ENCODE measurements at places on chromosomes 3 and 15.

- no peaks in the 10 kb centered on the region for H3K27me3 ChIP-seq
- no peak overlapping the region for H3K4me3 ChIP-seq
- H3K4me1 ChIP-seq, result peaks cover 14% of the 10 kb centered on the region
Observed at GRCh38 chr3:126758026-126758425, 54.0 kb downstream of the CHCHD6 start.

DNA sequence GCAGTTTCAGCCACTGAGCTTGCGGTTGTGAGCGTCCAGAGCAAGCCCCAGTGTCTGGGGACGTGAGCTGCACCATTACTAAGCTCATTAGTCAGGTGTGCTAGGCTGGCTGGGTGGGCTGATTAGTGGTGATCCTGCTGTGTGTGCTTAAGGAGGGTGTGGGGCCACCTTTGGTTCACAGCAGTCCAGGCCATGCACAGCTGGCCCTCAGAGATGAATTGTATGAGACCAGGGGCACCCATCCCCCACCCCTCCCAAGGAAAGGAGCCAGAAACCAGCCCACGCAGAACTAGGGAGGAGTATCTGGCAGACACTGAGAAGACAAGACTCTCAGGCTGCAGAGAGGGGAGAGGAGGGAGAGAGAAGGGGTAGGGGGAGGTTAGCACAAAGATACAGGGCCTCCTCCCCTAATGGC lies 3.8 kb downstream of the TYRO3 start:
- no peak for DNase-seq
- H3K4me3 ChIP-seq, result no peak overlapping the region
- no peaks in the 10 kb centered on the region for H3K36me3 ChIP-seq
- no peaks in the 10 kb centered on the region for H3K27me3 ChIP-seq
- no peak overlapping the region for H3K27ac ChIP-seq

DNA sequence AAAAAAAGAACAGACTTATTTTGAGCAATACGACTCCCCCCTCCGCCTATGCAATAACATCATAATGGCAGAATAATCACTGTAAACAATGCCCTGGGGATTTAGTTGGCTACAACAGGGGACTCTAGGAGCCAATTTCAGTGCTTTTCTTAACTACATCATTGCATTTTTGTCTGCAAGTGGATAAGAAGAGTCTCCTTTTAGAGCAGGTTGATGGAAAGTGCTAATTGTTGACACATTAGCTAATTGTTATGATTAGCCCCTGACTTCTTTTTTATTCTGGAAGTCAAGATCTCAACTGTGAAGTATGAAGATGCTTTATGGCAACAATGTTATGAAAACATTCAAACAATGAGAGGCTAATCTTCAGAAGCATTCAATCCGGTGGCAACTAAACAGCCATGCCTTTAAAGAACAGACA lies 121.2 kb downstream of the MECOM start:
- H3K4me3 ChIP-seq, result no peak overlapping the region
- peaks cover 1% of the 10 kb centered on the region for H3K36me3 ChIP-seq
- H3K27ac ChIP-seq, result no peak overlapping the region
- peaks cover 18% of the 10 kb centered on the region for H3K4me1 ChIP-seq
- no peaks in the 10 kb centered on the region for H3K27me3 ChIP-seq

DNA sequence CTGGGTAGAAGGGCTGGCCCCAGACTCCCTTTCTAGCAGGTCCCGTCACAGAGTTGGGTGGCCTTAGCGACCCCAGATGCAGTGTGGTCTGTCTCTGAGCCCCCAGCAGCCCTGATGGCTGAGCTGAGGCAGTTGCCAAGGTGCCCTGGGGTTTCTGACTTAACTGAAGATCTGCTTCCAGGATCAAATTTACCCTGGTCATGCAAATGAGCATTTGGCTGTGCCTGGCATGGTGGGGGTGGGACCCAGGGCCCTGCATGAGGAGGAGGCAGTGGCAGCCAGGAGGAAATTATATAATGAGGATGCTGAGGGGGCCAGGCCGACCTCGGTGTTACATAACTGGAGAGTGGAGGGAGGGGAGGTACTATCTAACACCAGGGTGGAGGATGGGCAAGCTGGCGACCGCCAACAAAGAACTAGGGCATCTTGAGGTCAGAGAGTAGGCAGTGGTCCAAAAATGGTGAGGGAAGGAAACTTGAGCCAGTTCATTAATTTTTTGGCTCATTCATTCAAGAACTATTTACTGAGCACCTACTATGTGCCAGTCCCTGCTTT lies 16.4 kb downstream of the PLEKHO2 start:
- H3K4me1 ChIP-seq, result peaks cover 55% of the 10 kb centered on the region
- no peak for DNase-seq
- H3K4me3 ChIP-seq, result no peak overlapping the region
- peaks cover 10% of the 10 kb centered on the region for H3K36me3 ChIP-seq

GRCh38 chr3:44680921-44681455 lies 31.5 kb upstream of the ZNF502 start:
- H3K4me3 ChIP-seq, result no peak overlapping the region
- H3K27ac ChIP-seq, result no peak overlapping the region
- peaks cover 23% of the 10 kb centered on the region for H3K36me3 ChIP-seq
- H3K27me3 ChIP-seq, result no peaks in the 10 kb centered on the region
- DNase-seq, result no peak

DNA sequence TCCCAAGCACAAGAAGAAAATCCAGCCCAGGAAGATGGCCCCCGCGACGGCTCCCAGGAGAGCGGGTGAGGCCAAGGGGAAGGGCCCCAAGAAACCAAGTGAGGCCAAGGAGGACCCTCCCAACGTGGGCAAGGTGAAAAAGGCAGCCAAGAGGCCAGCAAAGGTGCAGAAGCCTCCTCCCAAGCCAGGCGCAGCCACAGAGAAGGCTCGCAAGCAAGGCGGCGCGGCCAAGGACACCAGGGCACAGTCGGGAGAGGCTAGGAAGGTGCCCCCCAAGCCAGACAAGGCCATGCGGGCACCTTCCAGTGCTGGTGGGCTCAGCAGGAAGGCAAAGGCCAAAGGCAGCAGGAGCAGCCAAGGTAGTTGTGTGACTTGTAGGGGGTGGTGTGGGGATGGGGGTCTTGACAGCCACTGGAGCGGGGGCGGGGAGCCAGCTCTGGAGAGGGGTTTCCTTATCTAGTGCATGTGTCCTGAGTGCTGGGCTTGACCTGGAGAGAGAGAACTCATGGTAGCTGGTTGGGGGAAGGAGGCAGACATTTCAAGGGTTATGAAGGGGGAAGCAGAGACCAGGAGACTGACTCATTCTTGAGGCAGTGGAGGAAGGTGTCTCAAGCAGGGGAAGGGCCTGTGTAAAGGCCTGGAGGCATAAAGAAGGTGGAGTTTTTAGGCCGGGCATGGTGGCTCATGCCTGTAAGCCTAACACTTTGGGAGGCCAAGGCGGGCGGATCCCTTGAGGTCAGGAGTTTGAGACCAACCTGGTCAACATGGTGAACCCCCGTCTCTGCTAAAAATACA lies 6.2 kb downstream of the H1-8 start:
- H3K4me3 ChIP-seq, result no peak overlapping the region
- H3K4me1 ChIP-seq, result peaks cover 31% of the 10 kb centered on the region
- H3K36me3 ChIP-seq, result peaks cover 3% of the 10 kb centered on the region
- H3K27me3 ChIP-seq, result no peaks in the 10 kb centered on the region
- peak overlapping the region; percentile 69 for H3K27ac ChIP-seq

DNA sequence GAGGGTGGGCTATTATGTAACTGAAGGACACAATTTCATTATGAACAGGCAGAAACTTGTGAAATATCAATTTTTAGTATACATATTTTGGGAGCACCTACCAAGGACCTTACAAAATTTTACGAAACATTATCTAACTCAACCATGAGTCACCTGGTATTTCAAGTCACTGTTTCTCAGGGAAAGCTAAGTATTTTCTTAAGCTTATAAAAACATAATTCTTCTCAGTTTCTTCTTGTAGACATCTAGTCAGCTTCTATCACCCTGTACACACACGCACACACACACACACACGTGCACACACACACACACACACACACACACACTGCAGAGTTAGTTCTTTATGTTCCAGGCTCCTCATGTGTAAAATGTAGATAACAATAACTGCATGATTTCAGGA lies 658.3 kb downstream of the TUSC7 start:
- DNase-seq, result no peak
- no peaks in the 10 kb centered on the region for H3K36me3 ChIP-seq
- H3K4me1 ChIP-seq, result peaks cover 9% of the 10 kb centered on the region
- H3K27me3 ChIP-seq, result peaks cover 4% of the 10 kb centered on the region

DNA sequence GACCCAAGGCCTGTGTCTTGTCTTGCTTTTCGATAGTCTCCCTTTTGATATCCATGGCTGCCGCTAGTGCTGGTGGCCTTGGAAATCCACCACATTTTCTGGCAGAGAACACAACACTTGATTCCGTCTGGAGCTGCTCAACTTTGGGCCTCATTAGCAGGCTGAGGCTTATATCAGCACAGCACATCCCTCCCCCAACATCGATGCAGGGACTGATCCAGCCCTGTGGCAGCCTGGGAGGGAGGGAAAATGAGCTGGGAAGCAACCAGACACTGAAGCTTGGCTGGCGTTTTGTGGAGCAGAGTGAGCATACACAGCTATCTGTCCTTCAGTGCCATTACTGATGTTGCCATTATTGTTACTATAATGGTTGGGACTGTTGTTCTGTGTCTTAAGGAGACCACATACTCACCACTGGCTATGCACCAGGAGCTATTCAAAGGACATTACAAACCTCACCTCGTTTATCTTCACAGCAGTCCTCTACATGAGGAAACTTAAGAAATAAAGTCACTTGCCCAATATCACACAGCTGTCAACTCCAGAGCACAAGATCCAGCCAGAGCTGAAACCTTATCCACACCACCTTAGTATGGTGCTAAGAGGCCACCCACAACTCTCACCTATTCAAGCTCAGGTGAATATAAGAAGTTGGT lies 102.9 kb downstream of the SUCLG2 start:
- peaks cover 2% of the 10 kb centered on the region for H3K36me3 ChIP-seq
- H3K4me3 ChIP-seq, result no peak overlapping the region
- H3K4me1 ChIP-seq, result no peaks in the 10 kb centered on the region

DNA sequence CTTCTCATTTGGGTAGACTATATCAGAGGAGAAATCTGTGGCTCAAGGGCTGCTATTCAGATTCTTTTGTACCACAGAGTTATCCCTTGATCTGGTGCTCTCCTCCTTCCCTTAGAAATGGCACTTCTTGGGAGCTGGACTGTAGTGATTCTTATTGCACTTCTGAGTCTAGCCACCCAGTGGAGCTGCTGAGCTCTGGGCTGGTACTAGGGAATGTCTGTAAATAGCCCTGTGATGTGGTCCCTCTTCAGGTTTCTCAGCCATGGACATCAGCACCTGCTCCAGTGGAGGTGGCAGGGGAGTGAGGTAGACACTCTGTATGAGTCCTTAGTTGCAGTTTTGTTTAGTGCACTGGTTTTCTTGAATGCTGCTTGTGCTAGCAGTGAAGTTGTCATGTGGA lies 1292.6 kb downstream of the SI start:
- no peak overlapping the region for H3K4me3 ChIP-seq
- H3K27me3 ChIP-seq, result peaks cover 9% of the 10 kb centered on the region
- H3K27ac ChIP-seq, result no peak overlapping the region
- no peaks in the 10 kb centered on the region for H3K4me1 ChIP-seq
- H3K36me3 ChIP-seq, result peaks cover 2% of the 10 kb centered on the region

- peaks cover 39% of the 10 kb centered on the region for H3K36me3 ChIP-seq
- H3K27me3 ChIP-seq, result no peaks in the 10 kb centered on the region
- H3K4me1 ChIP-seq, result peaks cover 3% of the 10 kb centered on the region
- DNase-seq, result no peak
- H3K4me3 ChIP-seq, result no peak overlapping the region
- H3K27ac ChIP-seq, result no peak overlapping the region
Observed at GRCh38 chr3:134552784-134553183, 66.9 kb downstream of the CEP63 start.

DNA sequence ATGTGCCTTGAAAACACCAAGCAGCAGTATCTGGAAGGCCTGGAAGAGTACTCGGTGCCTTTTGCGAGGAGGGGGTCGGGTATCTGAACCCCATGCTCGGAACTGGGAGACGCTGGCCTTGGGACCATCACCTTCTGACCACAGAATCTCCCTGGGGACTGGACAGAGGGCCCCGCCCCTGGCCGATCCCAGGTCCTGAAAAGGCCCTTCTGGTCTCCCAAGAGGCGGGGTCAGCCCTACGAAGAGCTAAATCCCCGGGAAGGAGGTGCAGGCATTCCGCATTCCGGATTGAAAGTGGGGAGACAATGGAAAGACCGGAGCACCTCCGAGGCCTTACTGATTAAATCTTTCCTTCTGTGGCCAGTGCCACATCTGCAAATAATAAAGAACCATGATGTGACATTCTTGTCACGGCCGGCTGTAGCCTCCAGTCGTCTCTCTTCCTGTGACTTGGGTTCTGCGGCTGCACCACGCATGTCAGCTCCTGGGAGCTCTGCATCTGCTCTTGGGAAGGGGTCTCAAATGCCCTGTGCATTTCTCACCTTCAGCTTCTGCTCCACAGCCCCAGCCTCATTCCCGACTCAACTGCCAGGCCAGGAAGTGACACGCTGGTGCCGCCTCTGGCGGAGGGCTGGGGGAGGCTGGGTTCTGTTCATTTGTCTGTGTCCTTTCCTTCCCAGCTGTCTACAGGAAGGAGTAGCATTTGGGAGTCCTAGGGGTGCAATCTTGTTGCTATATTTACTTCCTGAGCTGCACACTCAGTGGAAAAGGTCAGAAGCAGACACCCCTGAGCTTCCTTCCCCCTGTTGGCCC lies 173.5 kb downstream of the KLF13 start:
- peaks cover 4% of the 10 kb centered on the region for H3K27me3 ChIP-seq
- H3K4me3 ChIP-seq, result no peak overlapping the region
- H3K27ac ChIP-seq, result no peak overlapping the region
- H3K36me3 ChIP-seq, result no peaks in the 10 kb centered on the region
- H3K4me1 ChIP-seq, result no peaks in the 10 kb centered on the region

GRCh38 chr3:168714609-168715240 lies 619.0 kb upstream of the GOLIM4 start:
- H3K36me3 ChIP-seq, result no peaks in the 10 kb centered on the region
- H3K27me3 ChIP-seq, result no peaks in the 10 kb centered on the region
- H3K4me1 ChIP-seq, result peaks cover 4% of the 10 kb centered on the region
- DNase-seq, result no peak

GRCh38 chr3:151631946-151632345 lies 101.8 kb upstream of the AADACL2 start:
- H3K36me3 ChIP-seq, result no peaks in the 10 kb centered on the region
- peaks cover 16% of the 10 kb centered on the region for H3K4me1 ChIP-seq
- DNase-seq, result no peak
- H3K27ac ChIP-seq, result no peak overlapping the region

- no peak for DNase-seq
- no peaks in the 10 kb centered on the region for H3K36me3 ChIP-seq
- peaks cover 15% of the 10 kb centered on the region for H3K27me3 ChIP-seq
Observed at GRCh38 chr15:56252386-56252785, 8.7 kb upstream of the RFX7 start.

- no peak overlapping the region for H3K27ac ChIP-seq
- peaks cover 1% of the 10 kb centered on the region for H3K27me3 ChIP-seq
- no peak overlapping the region for H3K4me3 ChIP-seq
- no peak for DNase-seq
- peaks cover 12% of the 10 kb centered on the region for H3K4me1 ChIP-seq
Observed at GRCh38 chr3:88034491-88035275, 24.1 kb downstream of the CGGBP1 start.

DNA sequence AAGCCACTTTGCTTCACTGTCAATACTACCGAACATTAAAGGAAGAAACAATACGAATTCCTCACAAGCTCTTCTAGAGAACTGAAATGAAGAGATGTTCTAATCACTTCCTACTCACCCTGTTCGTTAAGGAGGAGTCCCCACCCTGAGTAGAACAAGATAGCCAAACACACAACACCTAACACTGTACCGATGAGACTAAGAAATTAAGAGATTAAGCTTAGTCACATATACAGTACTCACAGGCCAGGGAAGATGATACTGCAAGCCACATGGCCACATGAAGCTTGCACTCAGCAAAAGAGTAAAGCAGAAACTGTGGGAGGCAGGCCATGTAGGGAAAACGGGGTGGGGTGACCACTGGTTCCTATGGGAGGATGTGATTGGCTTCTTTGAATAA lies 48.0 kb downstream of the CGGBP1 start:
- H3K27me3 ChIP-seq, result peaks cover 31% of the 10 kb centered on the region
- no peaks in the 10 kb centered on the region for H3K36me3 ChIP-seq
- no peak overlapping the region for H3K4me3 ChIP-seq
- DNase-seq, result no peak
- no peak overlapping the region for H3K27ac ChIP-seq
